ENCODE measurements at places on chromosomes 11 and 22.

GRCh38 chr11:17526931-17527627, 17.1 kb downstream of the USH1C start:
- no peak for DNase-seq

DNA sequence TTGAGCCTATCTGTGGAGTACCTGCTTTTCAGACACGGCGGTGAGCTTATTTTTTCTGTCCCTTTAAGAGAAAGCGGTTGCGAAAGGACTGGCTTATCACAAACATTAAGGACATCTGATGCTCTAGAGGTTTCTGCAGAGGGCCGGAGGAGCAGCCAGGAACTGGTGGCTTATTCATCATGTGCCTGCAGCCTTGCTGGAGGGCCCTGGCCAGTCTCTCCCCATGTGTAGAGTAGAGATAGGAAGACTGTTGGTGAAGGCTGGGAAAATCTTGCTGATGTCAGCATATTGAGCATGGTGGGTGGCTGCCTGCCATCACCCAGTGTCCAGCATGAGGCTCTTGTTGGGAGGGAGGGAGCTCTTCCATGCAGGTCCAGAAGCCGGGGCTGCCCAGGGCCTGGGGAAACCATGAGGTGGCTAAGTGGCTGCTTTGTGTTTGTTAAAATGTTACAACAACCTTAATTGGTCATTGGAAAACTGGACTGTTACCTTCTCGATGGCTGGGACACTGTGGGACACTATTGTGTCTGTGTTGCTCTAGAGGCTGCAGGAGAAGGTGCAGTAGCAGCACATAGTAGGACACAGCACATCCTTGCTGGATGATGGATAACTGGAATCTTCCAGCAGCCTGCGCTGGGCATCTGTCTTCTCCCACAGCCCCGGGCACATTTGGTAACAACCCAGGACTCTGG, 54.3 kb downstream of the TSPAN18 start:
- DNase-seq = no peak

DNA sequence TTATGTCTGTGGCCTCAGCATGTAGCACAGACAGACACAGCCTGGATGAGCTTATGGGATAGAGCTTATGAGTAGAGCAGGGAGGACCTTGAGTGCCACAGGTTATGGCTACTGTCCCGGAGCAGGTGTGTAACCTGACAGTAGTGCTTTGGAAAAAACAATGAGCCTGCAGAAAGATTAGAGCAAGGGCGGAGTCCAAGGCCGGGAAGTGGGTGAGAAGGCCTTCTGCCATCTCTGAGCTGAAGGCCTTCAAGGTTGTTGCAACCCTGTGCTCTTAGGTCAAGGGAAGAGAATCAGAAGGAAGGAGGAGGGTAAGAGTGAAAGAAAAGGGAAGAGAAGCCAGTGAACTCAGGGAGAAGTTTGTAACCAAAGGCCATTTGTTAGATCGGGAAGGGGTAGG, 3.9 kb upstream of the TAGLN start:
- DNase-seq = no peak

DNA sequence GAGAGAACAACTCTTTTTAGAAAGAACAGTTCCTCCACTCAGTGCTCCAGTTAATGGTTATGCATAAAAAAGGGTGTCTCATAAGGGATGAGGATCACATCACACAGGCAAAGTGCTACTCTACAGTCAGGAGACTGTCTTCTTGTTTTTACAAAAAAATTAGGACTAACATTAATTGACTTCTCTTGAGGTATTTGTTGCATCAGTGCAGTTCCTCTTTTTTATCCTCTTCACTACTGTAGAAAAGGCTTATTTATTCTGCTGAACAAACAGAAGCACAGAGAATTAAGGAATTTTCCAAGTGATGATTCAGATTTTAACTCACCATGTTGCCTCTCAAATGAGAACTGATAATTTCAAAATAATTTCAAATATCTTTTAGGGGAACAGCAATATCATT, 1.9 kb downstream of the MMP8 start:
- DNase-seq = no peak

GRCh38 chr22:19174106-19175025, 4.2 kb downstream of the SLC25A1 start:
- DNase-seq = peak; percentile 6

DNA sequence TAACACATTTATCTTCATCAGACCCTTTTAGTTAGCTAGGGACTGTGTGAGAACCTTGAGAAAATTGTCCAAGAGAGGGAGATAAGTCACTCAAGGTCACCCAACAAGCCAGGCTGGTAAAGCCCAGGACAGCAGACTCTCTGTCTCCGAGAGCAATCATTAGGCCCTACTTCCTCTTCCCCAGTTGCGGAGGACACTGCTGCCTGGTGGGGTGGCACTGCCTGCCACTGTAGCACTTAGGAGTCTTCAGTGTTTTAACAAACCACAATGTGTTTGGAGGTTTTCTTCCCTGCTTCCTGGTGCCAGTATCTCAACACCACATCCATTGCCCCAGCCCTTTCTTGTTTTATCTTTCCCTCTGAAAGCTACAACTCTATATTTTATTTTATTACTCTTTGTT, 132.1 kb upstream of the LDLRAD3 start:
- DNase-seq = no peak

- no peak for DNase-seq
Observed at GRCh38 chr11:73277467-73277866, 5.3 kb downstream of the P2RY6 start.

- DNase-seq = no peak
Observed at GRCh38 chr22:26393929-26394328, 35.1 kb upstream of the ASPHD2 start.

DNA sequence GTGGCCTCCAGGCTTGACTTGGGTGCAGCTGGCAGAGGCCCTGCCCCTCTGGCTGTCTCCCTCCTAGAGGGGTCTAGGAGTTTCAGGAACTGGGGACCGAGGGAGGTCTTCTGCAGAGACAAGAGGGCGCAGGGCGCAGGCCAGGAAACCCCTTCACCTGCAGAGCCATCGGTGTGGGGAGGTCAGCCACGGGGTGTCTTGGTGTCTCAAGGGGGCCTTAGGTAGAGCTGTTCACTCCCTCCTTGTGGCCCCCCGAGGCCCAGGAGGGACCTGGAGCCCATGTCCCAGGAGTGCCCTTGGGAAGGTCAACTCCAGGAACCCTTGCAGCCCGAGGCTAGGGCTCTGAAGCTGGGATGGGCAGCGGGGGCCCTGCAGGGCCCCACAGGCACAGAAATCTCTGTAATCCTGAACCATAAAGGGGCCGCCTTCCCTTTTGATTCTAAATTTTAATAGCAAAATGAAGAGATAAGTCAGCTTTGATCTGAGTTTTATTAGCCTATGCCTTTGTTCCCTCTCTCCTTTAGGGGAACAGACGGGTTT, 31.4 kb upstream of the TH start:
- no peak for DNase-seq

GRCh38 chr11:62390722-62391121, 28.1 kb upstream of the SCGB1A1 start:
- no peak for DNase-seq

GRCh38 chr22:19612866-19613572, 88.8 kb upstream of the CLDN5 start:
- DNase-seq = no peak

DNA sequence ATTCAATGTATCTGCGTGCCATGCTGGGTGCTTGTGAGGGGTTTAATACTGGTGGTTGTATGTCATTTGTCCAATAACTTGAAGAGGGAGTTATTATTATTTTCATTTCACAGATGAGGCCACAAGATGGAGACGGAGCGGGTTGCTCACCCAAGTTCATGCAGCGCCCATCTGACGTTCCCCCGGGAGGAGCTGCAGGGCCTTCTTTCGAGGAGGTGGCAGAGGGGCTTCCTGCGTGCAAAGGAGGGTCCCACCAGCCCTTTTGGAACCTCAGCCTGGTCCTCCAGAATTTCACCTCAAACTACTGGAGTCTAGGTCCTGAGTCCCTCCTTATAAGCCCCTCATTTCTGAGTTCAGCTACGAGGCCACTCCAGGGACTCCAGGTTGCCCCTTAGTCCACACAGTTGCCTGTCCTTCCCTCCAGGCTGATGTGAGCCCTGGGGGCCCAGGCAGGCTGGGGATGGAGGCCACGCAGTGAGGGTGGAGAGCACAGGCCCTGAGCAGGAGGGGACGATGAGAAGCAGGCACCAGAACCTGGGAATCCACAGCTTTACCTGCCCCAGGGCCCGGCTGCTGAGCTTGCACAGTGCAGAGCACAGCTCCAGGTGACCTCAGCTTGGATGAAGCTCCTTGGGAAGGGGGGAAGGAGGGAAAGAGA, 2.9 kb upstream of the VSIG10L2 start:
- DNase-seq = no peak

DNA sequence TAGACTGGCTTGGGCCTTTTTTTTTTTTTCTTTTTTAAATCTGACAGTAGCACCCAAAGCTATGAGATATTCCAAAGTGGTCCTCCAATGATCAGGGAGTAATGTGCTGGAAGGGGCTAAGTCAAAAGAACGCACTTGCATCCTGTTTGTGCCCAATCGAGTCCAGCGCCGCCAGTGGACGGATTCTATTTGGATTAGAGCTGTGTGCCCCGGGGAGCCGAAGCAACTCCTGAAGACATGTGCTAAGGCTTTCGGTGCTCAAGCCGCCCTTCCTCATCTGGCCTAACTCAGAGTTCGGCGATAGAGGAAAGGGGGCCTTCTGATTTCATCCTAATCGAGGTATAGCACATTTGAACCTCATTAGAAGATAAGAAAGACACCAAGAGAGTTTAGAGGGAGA, 147.8 kb upstream of the NECTIN1 start:
- no peak for DNase-seq

DNA sequence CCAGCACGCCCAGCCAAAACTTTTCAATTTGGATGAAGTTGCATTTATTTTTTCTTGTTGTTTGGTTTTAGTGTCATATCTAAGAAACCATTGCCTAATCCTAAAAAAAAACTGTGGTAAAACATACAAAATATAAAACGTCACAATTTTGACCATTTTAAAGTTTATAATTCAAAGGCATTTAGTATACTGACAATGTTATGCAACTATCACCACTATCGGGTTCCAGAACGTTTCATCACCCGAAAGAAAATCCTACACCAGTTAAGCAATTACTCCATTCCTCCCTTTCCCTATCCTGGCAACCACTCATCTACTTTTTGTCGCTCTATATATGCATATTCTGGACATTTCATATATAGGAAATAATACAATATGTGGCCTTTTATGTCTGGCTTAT, 30.5 kb upstream of the PHOX2A start:
- no peak for DNase-seq

- no peak for DNase-seq
Observed at GRCh38 chr11:14212986-14213385, 146.0 kb downstream of the RRAS2 start.

GRCh38 chr22:37082251-37082873, 27.2 kb downstream of the TMPRSS6 start:
- no peak for DNase-seq

GRCh38 chr11:28490773-28491382, 382.7 kb downstream of the METTL15 start:
- DNase-seq = no peak

DNA sequence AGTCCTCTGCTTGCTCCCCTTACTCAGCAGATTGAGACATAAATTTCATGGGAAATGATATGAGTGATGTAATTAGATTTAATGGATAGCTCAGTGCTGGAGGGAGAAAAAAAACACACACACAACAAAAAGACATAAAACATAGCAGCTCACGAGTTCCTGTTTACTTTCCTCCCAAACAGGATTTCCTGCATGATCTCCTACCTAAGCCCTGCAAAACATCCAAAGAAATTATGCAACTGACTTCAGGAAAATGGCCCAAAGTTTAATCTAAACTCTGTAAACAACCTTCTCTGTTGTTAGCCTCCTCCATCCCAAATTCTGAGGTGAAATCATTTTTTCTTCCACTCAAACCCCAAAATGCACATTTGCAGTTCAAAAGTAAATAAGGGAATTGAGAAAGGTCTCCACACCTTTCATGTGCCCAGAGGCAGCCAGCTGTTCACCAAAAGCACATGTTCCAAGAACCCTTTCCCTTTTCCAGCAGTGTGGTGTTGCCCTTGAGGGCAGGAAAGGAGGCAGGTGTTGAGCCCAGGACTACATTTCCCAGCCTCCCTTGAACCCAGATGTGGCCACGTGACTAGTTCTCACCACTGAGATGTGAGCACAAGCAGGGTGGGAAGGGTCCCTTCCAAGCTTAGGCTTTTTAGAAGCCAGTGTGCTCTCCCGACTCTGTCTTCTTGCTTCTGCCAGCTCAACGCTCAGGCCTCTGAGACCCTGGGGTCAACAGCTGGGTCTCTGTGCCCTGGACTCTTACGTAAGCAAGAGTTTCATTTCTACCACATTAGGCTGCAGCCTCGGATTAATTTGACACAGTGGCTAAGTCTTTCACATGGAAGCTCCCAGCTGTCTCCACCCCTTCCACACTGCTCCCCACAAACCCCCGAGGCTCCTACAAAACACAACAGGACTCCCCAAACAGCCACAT, 301.2 kb downstream of the CTTN start:
- no peak for DNase-seq

- DNase-seq = no peak
Observed at GRCh38 chr11:72985645-72986044, 156.5 kb downstream of the FCHSD2 start.

- no peak for DNase-seq
Observed at GRCh38 chr11:35419184-35419829, at the start of gene SLC1A2. TSS of gene SLC1A2 (minus strand) at chr11:35419558. CDS start at chr11:35418966, 592 bp downstream.

- no peak for DNase-seq
Observed at GRCh38 chr11:22859756-22860155, 518 bp downstream of the CCDC179 start.

GRCh38 chr11:61173456-61173855, 12.2 kb upstream of the VPS37C start:
- no peak for DNase-seq

DNA sequence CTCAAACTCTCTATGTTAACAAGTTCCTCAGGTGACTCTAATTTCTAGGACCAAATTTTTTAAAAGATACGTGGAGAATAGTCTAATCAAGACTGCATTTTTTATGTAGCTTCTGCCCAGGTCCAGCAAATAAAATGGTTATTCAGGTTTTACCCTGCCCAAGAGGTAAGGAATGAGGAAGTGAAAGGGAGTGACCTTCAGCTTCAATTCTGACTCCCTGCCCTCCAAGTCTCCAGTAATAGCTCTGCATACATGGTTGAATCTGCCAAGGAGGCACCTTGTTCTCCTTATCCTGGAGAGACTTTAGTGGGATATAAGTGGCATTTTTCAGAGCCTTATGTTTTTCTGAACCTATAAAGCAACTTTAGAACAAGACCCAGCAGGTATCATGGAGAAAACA, 15.5 kb downstream of the MUC15 start:
- no peak for DNase-seq

All from amniotic stem cell (primary cell).